ENCODE measurements at places on chromosomes 5 and 9. TPM values are rescaled to one million over a fixed set of nuclear protein-coding genes. Genes with fewer than 3 reads are reported as not detected.

F2RL1 gene
- 2.9 TPM for total RNA-seq

- DNase-seq = no peak
Measured at GRCh38 chr5:126363658-126364057, 59.6 kb upstream of the GRAMD2B start.

PKD2L2 gene
- not detected for total RNA-seq

GRCh38 chr5:10111571-10111970, 138.1 kb downstream of the ATPSCKMT start:
- no peak for DNase-seq

PCDHB12 gene
- not detected for total RNA-seq

DNA sequence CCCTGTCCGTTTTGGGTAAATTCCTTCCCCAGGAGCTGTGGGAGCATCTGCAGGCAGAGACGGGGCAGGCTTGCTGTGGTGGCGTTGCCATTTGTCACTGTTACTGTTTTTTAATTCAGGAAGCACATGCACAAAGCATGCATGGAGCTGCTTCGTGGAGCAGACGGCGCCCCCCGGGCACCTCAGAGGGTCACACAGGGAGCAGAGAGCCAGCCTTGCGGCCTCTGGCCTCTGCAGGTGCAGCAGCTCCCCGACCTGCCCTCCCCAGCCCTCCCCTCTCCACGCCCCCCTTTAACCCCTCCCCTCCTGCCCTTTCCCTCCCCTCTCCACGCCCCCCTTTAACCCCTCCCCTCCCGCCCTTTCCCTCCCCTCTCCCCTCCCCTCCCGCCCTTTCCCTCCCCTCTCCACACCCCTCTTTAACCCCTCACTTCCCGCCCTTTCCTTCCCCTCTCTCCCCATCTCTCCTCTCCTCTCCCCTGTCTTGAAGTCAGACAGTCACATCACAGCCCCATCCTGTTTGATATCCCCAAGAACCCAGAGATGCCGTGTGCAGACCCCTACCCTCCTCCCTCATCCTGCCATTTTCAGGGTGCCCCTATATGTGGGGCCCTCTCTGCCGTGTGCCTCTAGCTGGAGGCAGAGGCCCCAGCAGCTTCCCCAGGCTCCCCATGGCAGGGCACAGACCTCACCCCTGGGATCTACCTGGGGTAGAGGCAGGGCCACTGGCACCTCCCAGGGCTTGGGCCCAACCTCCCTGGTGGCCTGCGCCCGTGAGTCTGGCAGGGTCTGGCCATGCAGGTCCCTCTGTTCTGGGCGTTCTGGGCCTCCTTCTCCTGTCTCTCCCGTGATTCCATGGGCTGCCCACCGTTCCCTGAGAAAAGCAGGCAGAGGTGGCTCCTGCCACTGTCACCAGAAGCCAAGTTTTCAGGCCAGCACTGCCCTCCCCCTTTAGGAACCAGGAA, 29.6 kb upstream of the UBAC1 start:
- peak; percentile 28 for DNase-seq

RAD17 gene
- total RNA-seq = 27.7 TPM

GRCh38 chr9:133876144-133876543, 116.0 kb downstream of the VAV2 start:
- no peak for DNase-seq

DNA sequence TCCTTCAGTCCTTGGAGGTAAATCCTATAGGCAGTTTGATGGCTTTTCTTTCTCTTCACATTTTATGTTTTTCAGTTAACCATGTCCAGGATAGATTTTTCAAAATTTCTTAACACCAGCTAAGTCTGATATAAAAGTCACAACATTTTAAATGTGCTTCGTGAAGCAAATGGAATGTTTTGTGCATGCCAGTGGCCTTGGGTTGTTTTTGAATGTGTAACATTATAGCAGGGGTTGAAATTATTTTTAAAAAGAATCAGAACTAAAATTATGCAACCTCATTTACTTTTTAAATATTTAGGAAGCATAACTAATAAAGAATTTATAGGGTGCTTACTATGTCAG, 201.1 kb downstream of the ARHGEF28 start:
- no peak for DNase-seq

OR1N2 gene
- not detected for total RNA-seq

DNA sequence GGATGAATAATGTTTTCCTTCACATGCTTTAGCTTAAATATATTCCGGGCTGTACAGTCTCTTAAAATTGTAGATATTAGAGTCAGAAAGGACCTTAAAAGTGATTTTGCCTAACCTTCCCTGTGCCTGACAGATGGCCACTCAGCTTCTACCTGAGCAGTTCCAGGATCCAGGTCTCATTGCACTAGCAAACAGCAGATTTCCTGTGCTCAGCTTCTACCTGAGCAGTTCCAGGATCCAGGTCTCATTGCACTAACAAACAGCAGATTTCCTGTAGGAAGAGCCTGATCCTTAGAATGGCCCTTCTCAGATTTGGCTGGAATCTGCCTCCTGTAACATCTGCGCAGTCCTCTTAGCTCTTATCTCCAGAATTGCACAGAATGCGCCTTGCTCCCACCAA, 219.8 kb downstream of the AOPEP start:
- no peak for DNase-seq

DNA sequence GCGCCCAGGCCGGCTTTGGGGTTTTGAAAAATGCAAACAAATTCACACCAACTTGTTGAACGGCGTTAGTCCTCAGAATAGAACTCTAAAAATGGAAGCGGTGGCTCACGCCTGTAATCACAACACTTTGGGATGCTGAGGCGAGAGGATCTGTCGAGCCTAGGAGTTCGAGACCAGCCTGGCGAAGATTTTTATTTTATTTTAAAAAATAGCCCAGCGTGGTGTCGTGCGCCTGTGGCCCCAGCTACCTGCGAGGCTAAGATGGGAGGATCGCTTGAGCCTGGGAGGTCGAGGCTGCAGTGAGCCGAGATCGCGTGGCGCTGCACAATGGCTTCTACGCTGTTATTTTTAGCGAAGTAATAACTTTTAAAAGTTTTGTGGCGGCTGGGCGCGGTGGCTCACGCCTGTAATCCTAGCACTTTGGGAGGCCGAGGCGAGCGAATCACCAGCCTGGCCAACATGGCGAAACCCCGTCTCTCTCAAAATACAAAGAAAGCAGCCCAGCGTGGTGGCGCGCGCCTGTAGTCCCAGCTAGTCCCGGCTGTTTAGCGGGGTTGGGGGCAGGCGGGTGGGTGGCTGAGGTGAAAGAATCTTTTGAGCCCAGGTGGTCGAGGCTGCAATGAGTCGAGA, 694 bp upstream of the PLIN2 start:
- DNase-seq = peak; percentile 27

IDNK gene
- total RNA-seq = 5.5 TPM

SARDH gene
- total RNA-seq = 2.3 TPM

PCDHB10 gene
- not detected for total RNA-seq

SFXN1 gene
- 506 TPM for total RNA-seq

- no peak for DNase-seq
Measured at GRCh38 chr5:89638871-89639270, 755.9 kb upstream of the MEF2C start.

PCDHB7 gene
- total RNA-seq = not detected

SLC22A5 gene
- 3.7 TPM for total RNA-seq

NAIF1 gene
- total RNA-seq = 12.0 TPM

PRDM12 gene
- total RNA-seq = not detected

DNA sequence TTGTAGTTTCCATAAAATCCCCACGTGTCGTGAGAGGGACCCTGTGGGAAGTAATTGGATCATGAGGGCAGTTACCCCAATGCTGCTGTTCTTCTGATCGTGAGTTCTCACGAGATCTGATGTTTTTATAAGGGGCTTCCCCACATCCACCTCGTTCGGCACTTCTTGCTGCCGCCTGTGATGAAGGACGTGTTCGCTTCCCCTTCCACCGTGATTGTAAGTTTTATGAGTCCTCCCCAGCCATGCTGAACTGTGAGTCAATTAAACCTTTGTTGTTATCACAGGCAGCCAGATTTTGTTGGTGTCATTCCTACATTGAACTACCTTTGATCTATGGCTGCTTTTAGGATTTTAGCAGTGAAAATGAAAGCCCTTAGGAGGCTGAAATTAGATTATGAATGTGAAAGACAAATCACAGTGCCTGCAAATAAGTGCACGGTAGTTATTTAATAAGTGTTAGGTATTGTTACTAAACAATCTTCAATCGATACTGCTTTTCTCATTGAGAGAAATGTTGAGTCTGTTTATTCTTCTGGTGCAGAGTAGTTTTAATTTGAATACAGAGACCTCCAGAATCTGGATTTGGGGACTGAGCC, 68.0 kb upstream of the C6 start:
- DNase-seq = no peak

DNA sequence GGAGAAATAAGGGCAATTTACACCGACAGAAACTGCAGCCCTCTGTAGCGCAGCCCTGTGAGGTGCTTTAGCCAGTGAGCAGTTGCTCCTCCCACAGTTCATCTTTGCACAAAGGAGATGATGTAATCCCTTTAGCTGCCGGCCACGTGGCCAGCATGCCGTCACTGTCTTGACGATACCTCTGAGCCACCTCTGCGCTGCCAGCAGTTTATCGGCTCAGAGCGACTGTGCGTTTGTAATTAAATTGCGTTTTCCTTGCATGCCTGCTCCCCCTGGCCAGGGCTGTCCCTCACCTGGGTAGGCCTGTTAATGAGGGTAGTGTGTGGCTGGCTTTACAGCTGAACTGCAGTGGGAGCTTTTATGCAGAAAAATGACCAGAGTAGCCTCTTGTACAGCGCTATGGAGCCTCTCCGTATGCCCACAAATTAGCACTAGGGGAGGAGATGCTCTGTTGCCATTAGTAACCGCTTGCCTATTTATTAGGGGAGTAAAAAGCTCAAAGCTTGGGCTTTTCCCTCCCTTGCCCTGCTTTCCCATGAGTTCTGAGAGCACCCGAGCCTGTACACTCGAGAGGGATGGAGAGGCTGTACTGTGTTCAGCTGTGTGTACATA, 107.0 kb downstream of the TRIO start:
- no peak for DNase-seq

DNA sequence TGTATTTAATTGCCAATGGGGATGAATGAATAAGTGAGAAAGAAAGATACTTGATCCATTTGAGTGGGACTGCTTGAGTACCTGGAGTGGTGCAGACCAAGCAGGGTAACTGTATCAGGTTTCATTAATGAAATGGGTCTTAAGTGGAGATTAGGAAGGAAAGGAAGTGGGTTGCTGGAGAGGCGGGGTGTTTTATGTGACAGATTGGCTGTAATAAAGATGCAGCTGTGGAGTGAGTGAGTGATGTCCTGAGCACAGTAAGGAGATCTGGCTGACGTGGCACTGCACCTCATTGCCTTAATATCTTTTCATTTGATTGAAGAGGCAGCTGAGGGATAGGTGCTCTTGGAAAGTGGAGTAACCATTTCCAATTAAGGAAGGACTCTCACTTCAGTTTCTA, 161.0 kb upstream of the CCDC152 start:
- no peak for DNase-seq

- DNase-seq = peak; percentile 15
Measured at GRCh38 chr5:77882670-77883257, 106.6 kb upstream of the TBCA start.

C9orf50 gene
- not detected for total RNA-seq

DNA sequence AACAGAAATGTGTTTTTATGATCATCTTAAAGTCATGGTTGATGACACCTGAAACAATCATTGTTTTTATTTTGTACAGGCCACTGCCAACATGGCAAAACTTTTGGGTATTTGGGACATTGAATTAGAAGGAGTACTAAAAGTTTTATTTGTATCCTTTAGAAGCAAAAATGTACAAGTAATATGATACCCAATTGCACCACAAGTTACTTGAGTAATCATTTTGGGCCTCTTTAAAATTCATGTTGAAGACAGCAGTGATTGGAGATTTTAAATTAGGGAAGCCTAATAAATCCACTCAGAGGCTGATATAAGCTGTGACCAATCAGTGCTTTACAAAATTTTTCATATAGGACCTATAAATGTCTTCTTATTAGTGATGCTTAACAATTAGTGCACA, 212.9 kb downstream of the MARCHF11 start:
- DNase-seq = no peak

- DNase-seq = no peak
Measured at GRCh38 chr9:73611032-73611431, 459.4 kb downstream of the ANXA1 start.

DNA sequence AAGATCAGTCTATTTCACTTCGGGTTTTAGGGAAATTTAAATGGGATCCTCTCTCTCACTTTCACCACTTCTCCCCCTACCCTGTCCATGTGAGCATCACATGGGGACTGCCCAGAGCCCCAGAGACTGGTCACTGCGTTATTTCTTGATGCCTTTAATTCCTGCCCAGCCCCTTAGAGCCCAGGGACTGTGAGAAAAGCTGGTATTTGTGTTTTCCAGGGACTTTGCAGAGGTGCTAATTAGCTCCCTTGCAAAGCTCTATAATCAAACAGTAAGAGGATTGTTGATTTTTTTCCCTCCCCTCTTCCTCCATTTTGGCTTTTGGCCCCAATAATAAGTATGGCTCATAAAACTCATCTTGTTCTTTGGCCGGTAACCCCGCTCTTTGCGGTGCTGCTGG, 35.6 kb downstream of the NTRK2 start:
- no peak for DNase-seq

GRCh38 chr5:177425196-177425800, 1.2 kb upstream of the GRK6 start:
- no peak for DNase-seq

GRCh38 chr5:3009605-3010004, 258.1 kb upstream of the IRX2 start:
- DNase-seq = no peak

DNA sequence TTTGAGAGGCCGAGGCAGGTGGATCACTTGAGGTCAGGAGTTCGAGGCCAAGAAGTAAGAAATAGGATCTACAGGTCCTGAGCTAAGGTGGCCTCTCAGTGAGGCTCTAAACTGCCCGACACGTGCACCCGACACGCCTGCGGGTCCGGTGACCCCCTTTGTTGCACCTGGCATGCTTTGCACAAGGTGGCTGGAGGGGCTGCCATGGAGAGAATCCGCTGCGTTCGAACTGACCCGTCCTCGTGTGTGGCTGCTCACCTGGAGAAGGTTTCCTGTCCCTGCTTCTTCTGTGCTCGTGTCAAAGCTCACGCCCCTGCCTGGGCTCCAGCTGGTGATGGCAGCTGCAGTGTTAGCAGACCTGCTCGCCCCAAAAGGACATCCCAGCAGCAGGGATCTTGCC, 5.7 kb upstream of the OLFM1 start:
- no peak for DNase-seq

PAEP gene
- total RNA-seq = not detected

- no peak for DNase-seq
Measured at GRCh38 chr5:102536323-102536928, 37.6 kb upstream of the SLCO6A1 start.

DNA sequence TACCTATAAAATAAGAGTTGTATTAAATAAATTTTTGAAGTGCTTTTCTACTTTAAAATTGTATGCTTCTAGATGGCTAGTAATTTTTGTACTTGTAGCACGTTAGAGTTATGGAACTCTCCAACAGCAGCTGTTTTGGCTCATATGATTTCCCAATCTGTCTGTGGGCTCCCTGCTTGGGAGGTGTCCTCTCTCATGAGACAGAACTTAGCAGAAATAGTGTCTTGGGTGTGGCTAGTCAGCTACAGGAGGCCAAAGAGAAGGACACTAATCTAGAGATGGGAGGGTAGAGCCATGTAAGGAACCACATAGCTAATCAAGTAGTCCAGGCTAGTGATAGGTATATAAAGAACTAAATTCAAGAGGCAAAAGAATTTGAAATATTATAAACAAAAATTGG, 78.4 kb upstream of the DAB2 start:
- DNase-seq = no peak

MRPL22 gene
- 75.3 TPM for total RNA-seq

ARID3C gene
- total RNA-seq = 0.31 TPM

GRCh38 chr9:34636791-34637355, 714 bp downstream of the SIGMAR1 start:
- DNase-seq = no peak
